Activated B cell treated with CpG ODN at 0.5 μM for 24 hours (primary cell): ENCODE measurements at places on chromosomes 7 and 10. TPM values are rescaled to one million over a fixed set of nuclear protein-coding genes. Genes with fewer than 3 reads are reported as not detected.

- no peak for DNase-seq
- H3K27ac ChIP-seq: no peak overlapping the region
- no peaks in the 10 kb centered on the region for H3K27me3 ChIP-seq
- H3K4me1 ChIP-seq: peaks cover 13% of the 10 kb centered on the region
Observed at GRCh38 chr7:8018961-8019360, 50.4 kb downstream of the GLCCI1 start.

ASL gene
- 39.6 and 39.8 TPM in 2 replicates for total RNA-seq

DNA sequence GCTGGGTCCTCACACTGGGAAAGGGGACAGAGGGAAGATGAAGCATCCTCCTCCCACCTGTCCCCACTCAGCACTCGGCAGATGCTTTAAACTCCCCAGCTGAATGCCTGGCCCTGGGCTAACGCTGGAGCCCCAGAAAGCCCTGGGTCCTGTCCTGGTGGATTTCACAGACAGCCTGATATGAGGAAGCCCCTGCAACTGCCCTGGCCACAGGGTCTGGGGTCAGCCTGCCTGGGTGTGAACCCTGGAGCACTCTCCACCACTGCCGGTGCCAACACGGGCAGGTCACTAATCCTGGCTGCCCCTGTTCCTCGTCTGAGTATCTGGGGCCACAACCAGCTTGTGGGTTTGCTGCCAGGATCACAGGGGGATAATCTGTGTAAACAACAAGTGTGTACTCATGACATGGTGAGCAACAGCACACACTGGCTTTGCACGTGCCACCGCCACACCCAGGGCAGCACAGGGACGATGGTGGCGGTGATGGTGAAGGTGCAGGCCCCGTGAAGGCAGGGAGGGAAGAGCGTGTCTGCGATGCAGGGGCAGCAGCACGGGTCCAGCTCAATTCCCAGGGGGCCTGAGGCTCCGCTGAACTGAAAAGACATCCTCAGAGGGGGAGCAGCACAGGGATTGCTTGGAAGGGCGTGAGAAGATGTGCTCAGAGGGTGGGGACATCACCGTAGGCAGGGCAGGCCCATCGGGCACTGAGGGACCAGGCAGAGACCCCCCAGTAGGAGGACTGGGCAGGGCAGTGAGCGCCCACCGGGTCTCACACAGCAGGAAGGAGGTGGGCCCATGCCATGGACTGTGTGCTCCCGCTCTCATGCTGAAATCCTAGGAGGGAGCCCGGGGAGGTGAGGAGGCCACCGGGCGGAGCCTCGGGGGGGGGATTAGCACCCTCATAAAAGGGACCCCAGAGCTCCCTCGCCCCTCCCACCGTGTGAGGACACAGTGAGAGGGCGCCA lies 238.7 kb downstream of the MAD1L1 start:
- H3K27ac ChIP-seq: no peak overlapping the region
- H3K4me3 ChIP-seq: no peak overlapping the region

GRCh38 chr7:158957921-158958491 lies 101.6 kb downstream of the DYNC2I1 start:
- peaks cover 7% of the 10 kb centered on the region for H3K27me3 ChIP-seq
- no peaks in the 10 kb centered on the region for H3K36me3 ChIP-seq

DNA sequence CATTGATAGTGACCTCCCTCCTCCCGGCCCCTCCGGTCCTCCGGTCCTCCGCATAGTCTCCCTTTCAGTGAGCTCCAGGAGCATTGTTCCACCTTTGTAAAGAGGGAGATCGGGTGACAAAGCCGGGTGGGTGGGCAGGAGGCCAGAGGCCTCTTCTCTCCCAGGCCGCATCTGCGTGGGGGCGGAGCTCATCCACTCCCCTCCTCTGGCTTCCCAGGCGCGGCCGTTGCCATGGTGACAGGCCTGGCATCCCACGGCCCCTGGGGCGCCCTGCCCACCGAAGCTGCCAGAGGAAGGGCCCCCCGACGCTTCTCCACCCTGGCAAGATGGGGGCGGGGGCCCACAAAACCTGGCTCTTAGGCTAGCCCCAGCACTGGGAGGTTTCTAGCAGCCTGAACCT lies 4.4 kb upstream of the FZD9 start:
- peaks cover 11% of the 10 kb centered on the region for H3K27me3 ChIP-seq
- H3K27ac ChIP-seq: no peak overlapping the region
- no peak overlapping the region for H3K4me3 ChIP-seq

GRCh38 chr7:157088136-157088535 lies 50.6 kb upstream of the UBE3C start:
- H3K27me3 ChIP-seq: peaks cover 4% of the 10 kb centered on the region
- H3K4me1 ChIP-seq: no peaks in the 10 kb centered on the region
- no peak overlapping the region for H3K4me3 ChIP-seq
- DNase-seq: no peak
- no peaks in the 10 kb centered on the region for H3K36me3 ChIP-seq

ZPBP gene
- not detected in 2 replicates for total RNA-seq

TFEC gene
- 35.0 and 39.7 TPM in 2 replicates for total RNA-seq

GRCh38 chr7:28787106-28787505 lies 171.0 kb downstream of the TRIL start:
- no peak overlapping the region for H3K27ac ChIP-seq
- no peak overlapping the region for H3K4me3 ChIP-seq
- no peak for DNase-seq
- H3K4me1 ChIP-seq: peaks cover 37% of the 10 kb centered on the region
- H3K36me3 ChIP-seq: no peaks in the 10 kb centered on the region

DNA sequence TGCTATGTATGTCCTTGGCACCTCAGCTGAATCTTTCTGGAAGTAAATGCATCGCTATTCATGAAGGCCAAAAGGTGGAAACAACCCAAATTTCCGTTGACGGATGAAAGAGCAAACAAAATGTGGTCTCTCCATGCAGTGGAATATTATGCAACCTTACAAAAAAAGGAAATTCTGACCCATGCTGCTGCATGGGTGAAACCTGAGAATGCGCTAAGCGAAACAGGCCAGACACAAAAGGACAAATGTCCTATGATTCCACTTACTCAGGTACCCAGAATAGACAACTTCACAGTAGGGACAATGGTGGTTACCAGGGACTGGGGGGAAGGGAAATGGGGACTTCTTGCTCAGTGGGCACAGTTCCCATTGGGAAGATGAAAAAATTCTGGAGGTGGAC lies 158.8 kb downstream of the CAMK1D start:
- peaks cover 71% of the 10 kb centered on the region for H3K4me1 ChIP-seq
- no peak overlapping the region for H3K27ac ChIP-seq
- no peak overlapping the region for H3K4me3 ChIP-seq
- H3K27me3 ChIP-seq: no peaks in the 10 kb centered on the region
- peaks cover 29% of the 10 kb centered on the region for H3K36me3 ChIP-seq
